ENCODE measurements at places on chromosomes 7 and 10.
A peak's percentile ranks its signal among the peaks of the same experiment; 100 is the strongest.

GRCh38 chr10:93850031-93851015 is 43.5 kb upstream of the SLC35G1 start:
- DNase-seq, result no peak

DNA sequence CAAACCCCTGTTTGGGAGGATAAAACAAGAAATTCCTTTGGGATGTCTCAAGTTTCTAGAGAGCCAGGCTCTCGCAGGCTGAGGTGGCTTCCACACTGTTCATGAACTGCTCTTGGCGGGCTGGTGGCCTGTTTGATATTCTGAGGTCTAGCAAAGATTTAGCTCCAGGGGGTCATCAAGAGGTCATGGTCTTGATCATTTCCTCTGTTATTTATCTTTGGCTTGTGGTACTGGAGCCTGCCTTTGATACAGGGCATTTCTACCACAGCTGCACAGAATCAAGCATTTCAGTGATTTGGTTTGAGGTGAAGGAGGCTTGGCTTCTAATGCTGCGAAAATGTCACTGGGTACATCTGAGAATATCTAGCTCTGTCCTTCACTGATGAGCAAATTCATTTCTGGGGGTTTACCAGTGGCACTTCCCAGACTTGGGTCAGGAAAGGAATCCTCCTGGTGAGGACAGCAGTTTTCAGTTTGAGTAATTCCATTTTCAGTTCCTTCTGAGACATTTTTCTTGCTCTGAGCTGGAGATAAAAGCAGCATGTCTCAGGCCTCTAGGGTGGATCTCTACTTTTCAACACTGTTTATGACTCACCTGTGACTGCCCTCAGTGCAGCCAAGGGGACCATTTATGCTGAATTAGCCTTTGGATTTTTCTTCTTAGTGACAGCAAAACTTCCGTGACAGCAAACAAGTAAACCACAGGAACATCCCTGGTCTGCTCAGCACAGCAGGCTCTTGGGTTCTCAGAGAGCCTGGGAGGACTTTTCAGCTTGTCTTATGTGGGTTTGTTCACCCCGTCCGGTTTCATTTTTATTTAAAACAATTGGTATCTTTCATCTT is 312.0 kb downstream of the RNLS start:
- peak; percentile 22 for DNase-seq

DNA sequence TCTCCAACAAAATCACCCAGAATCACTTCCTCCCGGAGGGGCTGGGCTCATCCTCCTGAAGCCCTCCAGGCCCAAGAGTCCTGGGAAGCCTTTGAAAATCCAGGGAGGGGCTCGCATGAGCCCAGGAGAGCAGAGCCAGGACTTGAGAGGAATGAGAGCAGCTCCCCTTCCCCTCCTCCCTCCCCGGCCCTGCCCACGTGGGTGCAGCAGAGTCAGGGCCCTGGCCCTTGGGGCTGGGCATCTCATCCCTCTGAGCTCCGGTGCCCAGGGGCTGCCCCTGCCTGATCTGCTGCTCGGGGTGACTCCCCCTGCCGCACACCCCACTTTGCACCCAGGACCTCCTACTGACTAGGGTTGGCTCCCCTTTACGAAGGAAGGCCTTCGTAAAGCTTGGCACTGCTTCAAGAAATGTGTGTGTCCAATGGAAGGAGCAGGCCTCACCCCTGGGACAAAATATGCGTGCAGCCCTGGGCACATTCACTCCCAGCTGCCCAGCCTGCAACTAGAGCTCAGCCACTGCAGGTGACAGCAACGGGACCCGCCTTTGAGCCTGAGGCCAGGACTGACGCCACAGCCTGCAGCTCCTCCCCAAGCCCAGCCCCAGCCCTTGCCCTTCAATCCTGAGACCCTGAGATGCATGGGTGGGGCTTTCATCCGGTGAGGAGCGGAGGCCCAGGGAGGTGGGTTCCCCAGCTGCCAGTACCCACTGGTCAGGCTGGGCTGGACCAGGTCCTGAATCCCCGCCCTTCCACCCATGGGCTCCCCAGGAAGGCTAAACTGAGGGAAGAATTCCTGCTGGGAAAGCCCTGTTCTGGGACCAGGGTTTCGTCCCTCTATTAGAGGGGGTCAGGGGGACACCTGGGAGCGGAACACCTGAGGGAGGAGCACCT is 21.8 kb downstream of the PWWP2B start:
- no peak for DNase-seq

DNA sequence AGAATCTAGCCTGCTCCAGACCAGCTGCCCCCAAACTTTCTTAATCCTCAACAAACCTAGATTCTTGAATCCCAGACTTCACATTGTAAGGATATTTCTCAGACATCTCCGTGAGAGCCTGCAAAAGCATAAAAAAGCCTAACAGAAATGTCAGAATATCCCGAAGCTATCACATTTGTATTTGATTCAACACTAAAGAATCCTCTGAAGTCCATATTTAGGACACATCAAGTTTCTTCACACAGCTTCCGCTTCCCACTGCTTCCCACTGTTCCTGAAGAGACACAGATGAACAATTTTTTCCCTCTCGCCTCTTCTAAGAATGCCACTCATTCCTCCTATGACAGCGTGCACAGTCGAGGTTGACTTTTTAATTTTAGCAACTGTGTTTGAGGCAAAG is 396.2 kb upstream of the IGFBP3 start:
- no peak for DNase-seq

- no peak for DNase-seq
Observed at GRCh38 chr7:48899932-48900331, 24.4 kb upstream of the CDC14C start.

DNA sequence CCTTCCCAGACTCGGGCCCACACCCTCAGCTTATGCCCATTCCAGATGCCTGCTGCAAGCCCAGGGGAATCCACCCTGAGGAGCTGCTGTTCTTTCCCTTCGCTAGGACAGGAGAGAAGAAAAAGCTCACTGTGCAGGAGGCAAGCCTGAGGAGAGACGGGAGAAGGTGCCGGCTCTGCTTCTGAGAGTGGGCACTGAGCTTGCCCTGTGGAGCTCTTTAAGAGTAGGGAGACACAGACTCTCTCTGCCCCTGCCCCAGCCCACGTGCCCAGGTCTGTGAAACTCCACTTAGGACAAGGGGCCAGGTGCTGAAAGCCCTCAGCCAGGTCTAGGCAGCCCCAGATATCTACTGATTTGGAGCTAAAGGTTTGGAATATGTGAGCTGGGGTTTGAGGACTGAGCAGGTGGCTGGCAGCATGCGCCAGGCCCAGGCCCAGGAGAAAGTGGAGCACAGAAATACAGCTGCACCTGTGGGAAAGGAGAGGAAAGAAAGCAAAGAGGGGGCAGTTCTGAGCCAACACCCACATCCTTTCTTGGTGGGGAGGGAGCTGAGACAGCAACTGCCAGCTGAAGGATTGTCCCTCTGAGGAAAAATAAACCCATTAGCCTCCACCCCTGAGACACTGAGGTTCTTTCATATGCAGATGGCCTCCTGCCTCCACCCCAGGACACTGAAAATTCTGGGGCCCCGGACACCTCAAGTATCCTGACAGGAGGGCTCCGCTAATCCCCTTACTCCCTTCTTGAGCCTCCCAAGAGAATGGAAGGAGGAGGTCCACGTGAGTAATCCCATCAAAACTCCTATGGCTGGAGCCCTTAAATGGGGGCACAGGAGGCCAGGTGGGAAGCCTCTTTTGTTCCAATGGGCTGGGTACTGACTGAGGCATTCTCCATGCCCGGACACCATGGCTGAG is 7.3 kb downstream of the POLL start:
- no peak for DNase-seq

DNA sequence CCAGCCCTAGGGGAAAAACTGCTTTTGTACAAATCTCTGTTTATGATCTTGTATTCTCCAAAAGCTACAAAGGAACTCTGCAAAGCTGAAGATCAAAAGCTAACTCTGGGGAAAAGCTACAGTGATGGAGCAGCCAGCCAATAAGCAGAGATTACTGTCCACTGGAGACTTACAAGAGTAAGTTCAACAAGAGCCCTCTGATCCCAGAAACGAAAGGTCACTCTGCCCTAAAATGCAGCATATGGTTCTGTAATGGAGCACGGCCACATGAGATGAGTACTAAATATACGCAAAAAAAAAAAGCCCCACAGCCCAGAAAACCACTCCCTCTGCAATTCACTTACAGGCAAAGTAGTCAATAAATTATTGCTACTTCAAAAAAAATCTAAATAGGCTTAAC is 60.1 kb downstream of the ERCC6 start:
- no peak for DNase-seq

DNA sequence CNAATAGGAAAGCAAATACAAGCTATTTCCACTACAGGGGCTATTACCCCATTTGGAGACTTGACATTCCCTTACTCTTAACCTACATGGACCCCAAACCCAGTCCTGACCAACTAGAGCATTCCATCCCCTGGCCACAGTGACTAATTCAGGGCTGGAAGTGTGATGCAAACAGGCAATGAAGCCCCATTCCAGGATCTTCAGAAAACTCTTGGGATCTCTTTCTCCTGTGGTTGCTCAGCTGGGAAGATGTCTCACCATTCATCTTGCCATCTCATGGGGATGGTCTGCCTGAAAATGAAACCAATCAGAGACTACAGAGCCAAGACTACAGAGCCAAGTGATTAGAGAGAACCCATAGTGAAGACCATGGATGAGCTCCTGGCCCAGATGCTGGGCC is 206.2 kb downstream of the ZNF365 start:
- DNase-seq, result no peak

DNA sequence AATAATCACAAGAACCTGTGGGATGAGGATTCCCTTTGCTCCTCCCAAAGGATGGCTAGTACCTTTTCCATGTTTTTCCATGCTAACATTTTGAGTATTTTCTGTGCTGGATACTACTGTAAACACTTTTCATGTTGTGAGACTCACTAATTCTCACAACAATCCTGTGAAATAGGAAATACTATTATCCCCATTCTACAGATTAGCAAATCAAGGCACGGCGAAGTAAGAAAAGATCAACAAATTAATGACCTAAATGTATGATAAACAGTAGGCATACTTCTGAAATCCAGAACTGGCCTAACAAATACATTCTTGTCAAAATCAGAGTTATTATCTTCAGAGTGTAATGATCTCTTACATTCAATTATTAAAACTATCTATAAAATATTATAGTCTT is 69.3 kb downstream of the ENO4 start:
- DNase-seq, result no peak

GRCh38 chr7:110766864-110767263 is 324.1 kb upstream of the LRRN3 start:
- DNase-seq, result no peak

- DNase-seq, result no peak
Observed at GRCh38 chr10:68088740-68089139, 13.7 kb upstream of the HERC4 start.

GRCh38 chr10:77390481-77390891 is 247.1 kb downstream of the KCNMA1 start:
- DNase-seq, result no peak

DNA sequence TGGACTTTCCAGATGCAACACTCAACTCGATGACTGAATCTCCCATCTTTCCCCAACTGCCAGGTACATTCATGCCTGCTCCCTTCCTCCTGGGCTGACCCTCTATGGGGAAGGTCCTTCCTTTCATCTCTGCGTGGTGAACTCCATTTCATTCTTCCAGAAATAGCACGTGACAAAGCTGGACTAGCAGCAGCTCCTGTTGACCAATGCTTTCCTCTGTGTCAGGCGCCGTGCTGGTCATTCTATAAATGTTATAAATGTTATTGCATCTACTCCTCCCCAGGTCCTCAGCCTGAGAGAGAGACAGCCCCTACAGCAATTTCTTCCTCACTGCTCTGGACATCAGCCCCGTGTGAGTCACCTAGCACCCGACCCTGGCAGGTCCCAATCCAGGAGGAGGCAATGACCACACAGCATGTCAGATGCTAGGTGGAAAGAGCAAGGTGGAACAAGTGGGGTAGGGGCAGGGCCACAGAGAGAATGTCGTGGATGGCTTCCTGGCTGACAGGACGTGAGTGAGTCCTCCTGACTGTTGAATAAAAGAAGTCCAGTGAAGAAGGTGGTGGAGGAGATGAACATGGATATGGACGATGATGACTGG is 178.1 kb downstream of the ADAM12 start:
- no peak for DNase-seq

DNA sequence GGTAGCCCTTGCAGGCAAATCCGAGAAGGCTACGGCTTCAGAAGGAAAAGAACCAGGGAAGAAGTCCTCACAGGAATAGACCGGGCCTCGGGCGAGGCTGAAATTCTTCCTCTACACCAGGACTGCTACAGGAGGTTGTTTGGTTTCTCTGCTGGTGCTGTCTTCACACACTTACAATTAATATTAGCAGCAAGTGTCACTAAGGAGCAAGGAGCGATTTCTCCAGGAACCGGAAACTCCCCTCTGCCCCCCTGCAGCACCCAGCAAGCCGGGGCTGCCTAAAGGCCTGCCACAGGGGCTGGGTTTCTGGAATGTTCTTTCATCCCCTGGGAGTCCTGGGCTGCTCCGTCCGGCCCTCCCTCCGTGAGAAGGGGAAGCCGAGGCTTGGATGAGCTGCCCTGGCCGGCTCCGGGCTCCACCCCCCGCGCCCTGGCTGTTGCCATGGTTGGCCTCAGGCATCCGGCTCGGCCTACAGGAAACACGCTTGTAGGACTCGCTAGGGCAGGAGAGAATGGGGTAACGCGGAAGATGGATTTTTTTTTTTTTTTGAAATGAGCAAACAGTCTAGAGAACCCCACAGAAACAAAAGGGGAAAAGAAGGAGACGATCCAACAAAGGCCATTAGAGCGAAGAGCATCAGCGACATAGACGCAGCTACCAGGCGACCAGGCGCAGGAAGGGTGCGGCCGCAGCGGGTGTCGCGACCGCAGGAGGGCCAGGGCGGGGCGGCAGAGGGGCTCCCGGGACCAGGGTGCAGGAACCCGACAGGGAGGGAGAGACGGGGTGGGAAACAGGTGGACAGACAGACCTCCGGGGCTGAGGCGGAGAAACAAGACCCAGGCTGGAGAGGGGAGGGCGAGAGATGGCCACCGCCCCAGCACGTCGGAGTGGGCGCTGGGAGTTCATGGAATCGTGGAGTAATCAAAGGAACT is 33.0 kb downstream of the EN2 start:
- DNase-seq, result no peak

GRCh38 chr7:27096768-27097514 is 1.1 kb upstream of the HOXA1 start:
- no peak for DNase-seq

- DNase-seq, result no peak
Observed at GRCh38 chr10:1560535-1561192, 176.7 kb downstream of the ADARB2 start.

- no peak for DNase-seq
Observed at GRCh38 chr7:131949659-131950058, 393.2 kb upstream of the PODXL start.

- no peak for DNase-seq
Observed at GRCh38 chr10:84344526-84344925, 16.1 kb downstream of the CCSER2 start.

DNA sequence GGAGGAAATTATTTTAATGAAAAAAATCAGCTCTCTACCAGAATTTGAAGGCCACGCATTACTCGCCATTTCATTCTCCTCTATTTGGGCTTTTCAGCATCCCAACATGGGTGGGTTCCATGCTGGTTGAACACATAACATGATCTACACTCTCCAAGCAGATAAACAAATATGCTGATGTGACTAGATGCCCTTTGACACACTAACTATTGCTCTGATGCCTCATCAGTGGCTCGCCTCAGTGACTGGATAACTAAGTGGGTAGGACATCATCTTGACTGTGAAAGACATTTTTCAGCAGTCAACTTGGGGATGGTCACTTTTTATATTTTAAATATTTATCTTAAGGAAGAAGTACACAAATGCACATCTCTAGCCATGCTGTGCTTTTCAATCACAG is 113.9 kb upstream of the LAMB4 start:
- DNase-seq, result no peak

Measured in effector memory CD4-positive, alpha-beta T cell (primary cell).